ENCODE measurements at places on chromosomes 2 and 18. TPM values are rescaled to one million over a fixed set of nuclear protein-coding genes. Genes with fewer than 3 reads are reported as not detected.
A peak's percentile ranks its signal among the peaks of the same experiment; 100 is the strongest.

DNA sequence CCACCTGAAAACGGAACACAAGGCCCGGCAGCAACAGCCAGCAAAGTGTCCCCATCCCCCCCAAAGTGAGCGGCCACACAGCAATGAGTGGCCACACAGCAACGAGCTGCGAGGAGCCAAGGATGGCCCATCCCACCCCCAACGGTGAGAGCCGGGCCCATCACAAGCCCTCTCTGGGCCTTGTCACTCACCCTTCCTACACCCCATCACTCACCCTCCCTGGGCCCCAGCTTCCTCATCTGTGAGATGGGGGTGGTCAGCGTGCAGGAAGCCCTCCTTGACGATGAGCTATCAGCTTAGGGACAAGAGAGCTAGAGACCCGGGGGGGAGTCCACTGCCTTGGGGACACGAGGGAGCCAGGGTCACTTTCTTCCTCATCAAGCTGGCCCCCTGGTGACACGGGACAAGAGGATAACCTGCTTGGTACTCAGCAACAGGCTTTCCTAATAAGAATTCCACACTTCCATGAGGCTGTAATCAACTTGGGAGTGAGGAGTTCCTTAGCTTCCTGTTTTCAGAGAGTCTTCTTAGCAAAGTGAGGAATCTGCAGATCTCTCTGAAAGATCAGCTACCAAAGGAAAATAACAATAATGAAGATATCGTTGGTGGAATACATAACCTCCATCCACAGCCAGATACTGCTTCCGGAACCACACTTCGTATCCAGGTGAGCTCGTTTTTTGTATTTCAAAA lies 92.8 kb downstream of the HDAC4 start:
- H3K36me3 ChIP-seq: no peaks in the 10 kb centered on the region
- H3K27ac ChIP-seq: peak overlapping the region; percentile 94
- no peaks in the 10 kb centered on the region for H3K27me3 ChIP-seq
- peaks cover 71% of the 10 kb centered on the region for H3K4me1 ChIP-seq
- DNase-seq: peak; percentile 57
- H3K4me3 ChIP-seq: peak overlapping the region; percentile 71

The RUFY4 gene
- total RNA-seq: not detected

The FKBP1B gene
- total RNA-seq: 0.91 TPM

DNA sequence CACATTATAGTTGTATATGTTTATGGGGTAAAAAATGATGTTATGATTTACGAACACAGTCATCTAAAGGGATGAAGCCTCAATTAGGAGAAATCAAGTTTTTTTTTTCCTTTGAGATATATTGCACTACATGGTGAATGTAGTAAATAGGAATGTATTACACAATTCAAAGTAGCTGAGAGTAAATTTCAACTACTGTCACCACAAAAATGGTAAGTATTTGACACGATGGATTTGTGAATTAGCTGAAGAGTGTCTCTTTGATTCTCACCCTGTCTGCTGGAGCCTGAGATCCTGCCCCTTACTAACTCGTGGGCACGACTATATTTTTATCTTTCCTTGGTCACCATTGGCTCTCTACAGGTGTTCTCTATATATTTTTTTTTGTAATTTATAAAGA lies 540.4 kb upstream of the DSEL start:
- no peak overlapping the region for H3K4me3 ChIP-seq
- H3K27me3 ChIP-seq: no peaks in the 10 kb centered on the region
- no peak overlapping the region for H3K27ac ChIP-seq
- no peaks in the 10 kb centered on the region for H3K36me3 ChIP-seq
- H3K4me1 ChIP-seq: no peaks in the 10 kb centered on the region

DNA sequence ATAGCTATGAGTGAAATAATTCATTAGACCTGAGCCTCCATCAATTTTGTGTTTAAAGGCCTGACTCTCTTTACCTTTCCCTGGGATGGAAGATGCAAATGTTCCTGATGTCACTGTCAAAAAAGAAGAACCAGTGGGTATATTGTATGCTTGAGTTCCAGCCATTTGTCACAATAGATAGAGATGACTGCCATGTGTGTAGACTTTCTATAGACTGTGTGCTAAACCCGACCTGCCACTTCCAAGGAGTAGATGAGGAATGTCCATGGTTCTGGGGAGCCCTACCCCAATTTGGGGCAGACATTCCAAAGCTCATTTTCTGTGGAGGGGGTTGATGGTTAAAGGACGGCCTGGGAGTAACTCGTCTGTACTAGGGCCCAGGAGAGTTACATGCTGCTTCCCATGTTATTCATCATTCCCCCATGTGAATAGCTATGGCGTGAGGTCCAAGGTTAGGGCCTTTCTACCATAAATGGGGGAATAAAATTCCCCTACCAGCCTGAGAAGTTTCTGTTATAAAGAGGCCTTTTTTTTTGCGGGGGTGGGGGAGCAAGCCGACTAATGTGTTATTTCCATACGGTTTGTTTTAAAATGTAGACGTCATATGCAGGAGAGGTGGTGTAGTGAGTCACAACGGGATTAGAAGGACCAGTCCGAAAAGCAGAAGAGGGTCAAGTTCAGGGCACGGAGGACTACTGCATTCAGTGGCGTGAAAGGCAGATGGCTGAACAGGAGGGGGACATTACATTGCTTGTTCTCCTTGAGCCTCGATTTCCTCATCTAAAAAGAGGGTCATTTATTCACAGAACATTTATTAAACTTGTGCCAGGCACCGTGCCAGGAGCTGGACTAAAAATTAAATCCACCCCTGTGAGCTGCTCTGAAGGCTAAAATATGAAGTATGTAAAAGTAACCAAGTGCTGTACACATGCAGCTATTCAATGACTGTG lies 24.0 kb downstream of the IL1B start:
- peaks cover 8% of the 10 kb centered on the region for H3K4me1 ChIP-seq
- no peak overlapping the region for H3K4me3 ChIP-seq
- no peaks in the 10 kb centered on the region for H3K36me3 ChIP-seq
- DNase-seq: no peak
- no peaks in the 10 kb centered on the region for H3K27me3 ChIP-seq

The SP140 gene
- total RNA-seq: not detected

The RAB6C gene
- total RNA-seq: not detected

DNA sequence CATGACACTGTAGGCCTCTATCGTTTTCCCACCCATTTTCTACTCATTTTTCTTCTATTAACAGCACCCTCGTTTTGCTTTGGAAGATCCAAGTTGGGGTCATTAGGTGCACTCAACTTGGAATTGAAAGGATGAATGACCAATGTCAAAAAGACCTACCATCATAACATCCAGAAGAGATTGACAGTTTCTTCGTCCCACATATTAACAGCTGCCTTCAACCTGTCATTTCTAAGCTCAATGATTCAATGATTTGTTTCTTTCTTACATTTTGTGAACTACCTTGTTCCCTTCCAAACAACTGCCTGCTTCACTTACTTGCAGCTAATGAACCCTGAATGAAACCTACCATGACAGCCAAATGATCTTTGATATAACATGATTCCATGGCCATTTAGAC lies 224.0 kb upstream of the KCNH7 start:
- H3K4me3 ChIP-seq: no peak overlapping the region
- no peaks in the 10 kb centered on the region for H3K4me1 ChIP-seq
- no peaks in the 10 kb centered on the region for H3K36me3 ChIP-seq
- no peak for DNase-seq
- no peak overlapping the region for H3K27ac ChIP-seq

- no peaks in the 10 kb centered on the region for H3K36me3 ChIP-seq
- H3K4me3 ChIP-seq: no peak overlapping the region
- no peak overlapping the region for H3K27ac ChIP-seq
- H3K27me3 ChIP-seq: peaks cover 33% of the 10 kb centered on the region
- DNase-seq: peak; percentile 15
These were observed 1.8 kb upstream of the ALK start for GRCh38 chr2:29923110-29923721.

GRCh38 chr18:57331718-57332117 lies 20.6 kb upstream of the ST8SIA3 start:
- no peaks in the 10 kb centered on the region for H3K27me3 ChIP-seq
- H3K4me1 ChIP-seq: no peaks in the 10 kb centered on the region
- H3K4me3 ChIP-seq: no peak overlapping the region
- no peak for DNase-seq
- H3K36me3 ChIP-seq: no peaks in the 10 kb centered on the region
- H3K27ac ChIP-seq: no peak overlapping the region

GRCh38 chr18:63930773-63931354 lies 18.2 kb upstream of the HMSD start:
- no peak overlapping the region for H3K27ac ChIP-seq
- no peak overlapping the region for H3K4me3 ChIP-seq
- no peaks in the 10 kb centered on the region for H3K36me3 ChIP-seq
- no peak for DNase-seq
- no peaks in the 10 kb centered on the region for H3K27me3 ChIP-seq

Data from gastrocnemius medialis (tissue), 4 donors.